ENCODE measurements at places on chromosomes 3 and 15. TPM values are rescaled to one million over a fixed set of nuclear protein-coding genes. Genes with fewer than 3 reads are reported as not detected.

The ZCWPW2 gene
- 0.71 TPM for total RNA-seq

- no peak for DNase-seq
Observed at GRCh38 chr3:8937064-8938020, 25.9 kb downstream of the RAD18 start.

GRCh38 chr3:174529298-174529697 lies 329.8 kb upstream of the NAALADL2 start:
- DNase-seq = no peak

- no peak for DNase-seq
Observed at GRCh38 chr15:66899555-66900350, 165.6 kb upstream of the SMAD3 start.

The PARP9 gene
- total RNA-seq = 11.1 TPM

The DGKG gene
- total RNA-seq = 11.6 TPM

The FRMD5 gene
- total RNA-seq = 3.8 TPM

DNA sequence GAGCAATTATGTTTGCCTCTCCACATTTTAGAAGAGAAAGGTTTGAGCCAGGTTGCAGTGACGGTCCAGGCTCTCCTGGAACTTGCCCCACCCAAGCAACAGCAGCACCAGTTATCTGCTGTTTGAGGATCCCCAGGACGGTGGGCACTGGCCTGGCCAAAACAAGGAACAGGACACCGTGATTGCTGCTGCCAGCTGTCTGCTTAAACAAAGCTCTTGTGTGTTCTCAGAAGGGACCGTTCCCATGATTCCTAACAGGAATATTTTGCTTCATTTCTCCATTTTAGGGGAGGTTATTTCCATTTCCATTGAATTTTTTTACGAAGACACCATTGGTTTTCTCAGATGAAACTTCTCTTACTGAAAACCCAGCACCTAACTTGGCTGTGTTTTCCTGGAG lies 66.4 kb upstream of the RPL35A start:
- DNase-seq = no peak

DNA sequence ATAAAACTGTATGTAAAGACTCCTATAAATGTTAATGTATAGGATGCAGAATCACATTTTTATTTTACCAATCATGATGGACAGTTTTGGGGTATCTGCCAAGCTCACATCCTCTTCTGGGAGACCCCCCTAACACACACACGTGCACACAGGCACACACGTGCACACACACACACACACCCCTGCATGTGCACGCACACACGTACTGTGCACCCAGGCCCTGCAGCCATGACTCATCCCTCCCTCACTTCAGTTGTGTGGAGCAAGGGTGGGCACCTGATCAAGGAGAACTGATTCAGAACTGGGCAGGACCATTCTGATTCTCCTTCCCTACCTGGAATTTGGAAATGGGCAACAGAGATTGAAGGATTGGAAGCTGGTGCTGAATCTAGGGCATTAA lies 16.0 kb upstream of the MINDY4B start:
- DNase-seq = no peak
